ENCODE measurements at places on chromosomes 6 and 20.
A peak's percentile ranks its signal among the peaks of the same experiment; 100 is the strongest.

- DNase-seq = no peak
These were observed 122.3 kb downstream of the JARID2 start for GRCh38 chr6:15368186-15368585.

GRCh38 chr20:1803061-1803931 is 91.9 kb upstream of the SIRPA start:
- peak; percentile 12 for DNase-seq

DNA sequence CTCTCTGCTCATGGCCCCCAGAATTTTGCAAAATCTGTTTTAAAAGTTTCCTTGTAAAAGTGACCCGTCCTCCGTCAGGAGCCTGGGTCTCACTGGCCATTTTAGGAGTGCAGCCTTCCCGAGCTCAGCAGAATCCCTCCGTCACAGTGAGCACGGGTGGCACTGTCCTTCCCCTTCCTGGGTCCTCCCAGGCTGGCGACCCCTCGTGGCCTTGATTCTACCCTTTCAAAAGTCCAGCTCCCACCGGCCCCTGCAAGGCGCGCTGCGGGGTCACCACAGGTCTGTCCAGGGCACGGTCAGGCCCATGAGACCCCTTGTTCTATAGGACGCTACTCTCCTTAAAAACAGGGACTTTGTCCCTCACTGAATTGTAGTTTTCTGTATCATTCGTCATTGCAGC is 112.7 kb downstream of the PSMB1 start:
- no peak for DNase-seq

DNA sequence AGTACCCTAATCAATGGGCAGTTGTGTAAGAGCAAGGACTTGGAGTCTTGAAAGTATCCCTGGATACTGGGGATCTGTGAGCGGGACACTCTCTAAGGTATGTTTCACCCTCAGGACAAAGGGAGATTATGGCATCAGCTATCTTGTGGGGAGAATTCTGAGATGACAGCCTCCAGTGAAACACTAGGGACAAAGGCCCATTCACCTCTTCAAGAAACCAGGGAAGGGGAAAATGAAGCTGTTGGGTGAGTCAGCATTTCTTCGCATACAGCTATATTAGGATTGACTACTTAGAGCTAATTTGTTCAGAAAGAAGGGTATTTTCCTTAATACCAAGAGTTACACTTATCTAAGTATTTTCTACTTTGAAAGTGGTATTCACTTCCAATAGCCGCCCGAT is 35.9 kb downstream of the OPN5 start:
- no peak for DNase-seq

GRCh38 chr20:18857640-18858039 is 44.1 kb downstream of the SCP2D1 start:
- no peak for DNase-seq

- no peak for DNase-seq
These were observed 235.9 kb downstream of the BTBD3 start for GRCh38 chr20:12153628-12154027.

DNA sequence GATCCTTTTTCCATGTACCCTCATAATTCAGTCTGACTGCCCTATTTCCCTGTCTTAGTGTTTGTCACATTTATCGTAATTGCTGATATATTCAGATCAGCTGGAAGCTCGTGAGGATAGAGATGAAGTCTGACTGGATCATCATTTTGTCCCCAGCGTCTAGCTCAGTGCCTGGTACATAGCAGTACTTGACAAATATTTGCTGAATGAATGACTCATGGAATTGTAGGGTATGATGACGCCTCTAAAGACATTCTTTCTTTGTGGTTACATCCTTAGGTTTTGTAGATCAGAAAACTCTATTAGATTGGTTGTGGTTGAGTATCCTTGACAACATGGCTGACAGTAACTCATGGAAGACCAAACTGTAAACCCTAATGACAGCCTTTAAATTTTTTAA is 68.9 kb downstream of the MTHFD1L start:
- no peak for DNase-seq

GRCh38 chr6:141598487-141598886 is 534.2 kb upstream of the GJE1 start:
- DNase-seq = no peak

- DNase-seq = no peak
These were observed 193.8 kb upstream of the SIM1 start for GRCh38 chr6:100658486-100658885.

GRCh38 chr20:56845546-56846086 is 216.5 kb downstream of the TFAP2C start:
- no peak for DNase-seq

- DNase-seq = no peak
These were observed 978.5 kb downstream of the TBC1D32 start for GRCh38 chr6:120355822-120356221.

GRCh38 chr6:118667988-118668387 is 16.6 kb upstream of the CEP85L start:
- no peak for DNase-seq

DNA sequence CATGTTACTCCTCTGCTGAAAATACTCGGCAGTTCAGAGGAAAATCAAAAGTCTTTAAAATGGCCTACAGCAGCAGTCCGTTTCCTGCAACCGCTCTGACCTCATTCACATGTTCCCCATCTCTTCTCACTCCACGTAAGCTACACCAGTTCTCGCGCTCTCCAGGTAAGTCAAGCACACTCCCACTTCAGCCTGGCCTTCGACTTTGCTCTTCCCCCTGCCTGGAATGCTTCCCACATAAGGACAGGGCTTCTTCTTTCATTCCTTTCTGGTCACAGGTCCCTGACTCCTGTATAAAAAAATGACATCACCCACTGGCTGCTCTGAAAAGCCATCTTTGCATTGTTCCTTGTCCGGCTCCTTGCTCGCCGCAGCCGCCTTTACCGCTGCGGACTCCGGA is 42.7 kb downstream of the MGME1 start:
- no peak for DNase-seq

- peak; percentile 37 for DNase-seq
These were observed 5.2 kb downstream of the SYTL3 start for GRCh38 chr6:158654960-158655489.

DNA sequence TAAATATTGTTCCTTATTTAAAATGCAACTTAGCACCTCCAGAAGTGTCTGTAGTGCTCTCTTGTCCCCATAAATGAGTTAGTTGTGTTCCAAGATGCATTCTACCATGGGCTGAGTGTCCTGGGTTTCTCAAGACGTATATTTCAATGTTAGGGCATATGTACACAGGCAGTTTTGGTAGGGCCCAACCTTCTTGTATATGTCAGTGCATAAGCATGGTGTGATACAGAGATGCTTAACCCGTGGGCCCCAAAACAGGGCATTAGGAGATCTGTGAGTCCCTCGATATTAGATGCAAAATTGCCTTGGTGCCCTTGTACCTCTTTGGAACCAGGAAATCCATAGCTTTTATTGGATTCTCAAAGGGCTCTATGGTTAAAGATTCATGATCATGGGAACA is 91.5 kb upstream of the HIVEP1 start:
- DNase-seq = no peak

DNA sequence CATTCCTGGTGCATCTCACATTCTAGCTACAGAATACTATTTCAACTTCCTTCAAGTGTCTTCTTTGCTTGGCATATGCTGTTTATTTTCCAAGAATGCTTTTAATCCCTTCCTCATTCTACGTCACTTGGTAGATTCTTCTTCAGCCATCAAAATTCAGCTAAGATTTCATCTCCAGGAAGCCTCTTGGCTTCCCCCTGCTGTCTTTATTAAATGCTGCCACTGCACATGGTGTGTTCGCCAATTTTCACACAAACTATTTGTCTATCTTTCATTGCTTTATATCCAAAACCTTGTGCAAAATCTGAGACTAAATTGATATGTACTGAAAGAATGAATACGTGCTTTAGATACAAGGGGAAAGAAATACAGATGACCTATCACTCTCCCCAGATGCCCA is 253.0 kb downstream of the RFPL4B start:
- no peak for DNase-seq

- no peak for DNase-seq
These were observed 101.2 kb upstream of the ARMC2 start for GRCh38 chr6:108746836-108747575.

GRCh38 chr6:15870333-15871043 is 207.7 kb upstream of the DTNBP1 start:
- no peak for DNase-seq

DNA sequence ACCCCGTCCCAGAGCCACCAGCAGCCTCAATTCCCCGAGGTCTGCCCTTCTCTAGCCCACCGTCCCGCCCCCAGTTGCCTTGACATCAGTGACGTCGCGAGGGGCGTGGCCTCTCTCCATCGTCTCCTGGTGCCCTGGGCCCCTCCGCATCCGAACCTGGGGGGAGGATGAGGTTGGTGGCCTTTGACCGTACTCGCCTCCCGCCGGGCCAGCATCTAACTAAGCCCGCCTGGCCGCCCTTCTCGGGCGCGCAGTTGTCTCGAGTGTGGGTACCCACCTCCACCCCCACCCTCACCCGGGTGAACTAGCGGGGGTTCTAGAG is 5.5 kb upstream of the ARMC12 start:
- peak; percentile 97 for DNase-seq

- no peak for DNase-seq
These were observed 10.8 kb upstream of the UST start for GRCh38 chr6:148735989-148736388.

DNA sequence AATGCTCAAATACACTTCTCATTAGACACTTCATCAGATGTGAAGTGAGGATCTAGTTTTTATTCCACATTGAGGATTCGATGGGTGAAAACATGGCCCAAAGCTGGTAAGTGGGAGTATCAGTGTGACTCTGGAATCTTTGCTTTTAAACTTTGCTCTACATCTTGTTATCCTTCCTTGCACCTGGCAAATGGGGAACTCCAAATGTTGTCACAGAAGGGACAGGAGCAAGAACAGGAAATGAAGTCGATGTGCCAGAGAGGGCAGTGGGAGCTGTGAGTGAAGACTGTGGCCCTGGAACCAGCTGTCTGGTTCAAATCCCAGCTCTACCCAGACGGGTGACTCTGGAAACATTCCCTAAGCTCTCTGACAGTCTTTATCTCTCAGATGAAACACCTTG is 86.7 kb upstream of the AGPAT4 start:
- DNase-seq = no peak

- DNase-seq = no peak
These were observed 42.5 kb upstream of the PNISR start for GRCh38 chr6:99467509-99468106.

GRCh38 chr6:7438011-7438410 is 48.4 kb downstream of the RIOK1 start:
- no peak for DNase-seq

- DNase-seq = no peak
These were observed 353.3 kb downstream of the HACE1 start for GRCh38 chr6:104506429-104506828.

DNA sequence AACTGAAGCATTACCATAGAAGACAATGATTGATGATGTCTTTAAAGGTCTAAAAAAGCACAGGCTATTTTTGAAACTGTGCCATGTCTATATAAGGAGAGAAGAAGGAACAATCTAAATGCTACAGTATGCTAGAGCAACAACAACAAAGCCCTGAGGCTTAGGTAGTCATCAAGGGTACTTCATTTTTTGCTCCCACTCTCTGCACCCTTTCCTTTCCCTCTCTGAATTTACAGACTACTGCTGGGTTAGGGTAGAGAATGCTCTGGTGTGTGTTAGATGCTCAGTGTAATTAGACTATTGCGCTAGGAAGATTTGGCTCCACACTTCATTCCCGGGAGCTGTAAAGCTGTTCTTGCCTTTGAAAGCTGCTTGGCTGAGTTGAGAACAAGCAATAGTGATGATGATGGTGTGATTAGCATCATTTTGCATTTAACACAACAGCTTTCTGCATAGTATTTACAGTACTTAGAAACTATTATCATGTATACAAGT is 1262.5 kb upstream of the CITED2 start:
- DNase-seq = no peak

DNA sequence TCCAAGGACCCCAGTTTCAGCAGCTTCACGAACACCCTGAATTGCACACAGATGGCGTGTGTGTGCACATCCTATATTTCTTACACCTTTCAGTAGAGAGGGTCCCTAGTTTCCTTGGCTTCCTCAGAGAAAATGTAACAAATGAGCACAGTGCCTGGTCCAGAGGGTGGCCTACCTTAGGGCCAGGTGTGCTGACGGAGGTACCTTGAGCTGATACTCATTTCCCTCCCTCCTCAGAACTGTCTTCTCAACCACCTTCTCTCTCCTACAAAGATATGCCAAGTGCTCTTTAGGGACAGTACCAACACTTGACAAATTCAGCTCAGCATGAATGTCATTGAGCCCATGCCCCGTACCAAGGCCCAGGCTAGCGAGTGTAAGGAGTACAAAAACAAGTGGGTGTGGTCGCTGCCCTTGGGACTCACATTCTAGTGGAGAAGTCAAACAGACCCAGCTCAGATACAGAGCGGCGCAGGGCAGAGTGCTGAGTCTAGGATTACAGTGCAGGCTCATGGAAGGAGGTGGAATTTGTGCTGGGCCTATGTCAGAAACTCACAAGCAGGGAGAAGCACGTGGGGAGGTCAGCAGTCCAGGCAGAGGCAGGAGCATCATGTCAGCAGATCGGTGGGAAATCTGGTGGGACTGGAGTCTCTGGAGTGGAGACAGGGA is 9.6 kb upstream of the BPHL start:
- no peak for DNase-seq

DNA sequence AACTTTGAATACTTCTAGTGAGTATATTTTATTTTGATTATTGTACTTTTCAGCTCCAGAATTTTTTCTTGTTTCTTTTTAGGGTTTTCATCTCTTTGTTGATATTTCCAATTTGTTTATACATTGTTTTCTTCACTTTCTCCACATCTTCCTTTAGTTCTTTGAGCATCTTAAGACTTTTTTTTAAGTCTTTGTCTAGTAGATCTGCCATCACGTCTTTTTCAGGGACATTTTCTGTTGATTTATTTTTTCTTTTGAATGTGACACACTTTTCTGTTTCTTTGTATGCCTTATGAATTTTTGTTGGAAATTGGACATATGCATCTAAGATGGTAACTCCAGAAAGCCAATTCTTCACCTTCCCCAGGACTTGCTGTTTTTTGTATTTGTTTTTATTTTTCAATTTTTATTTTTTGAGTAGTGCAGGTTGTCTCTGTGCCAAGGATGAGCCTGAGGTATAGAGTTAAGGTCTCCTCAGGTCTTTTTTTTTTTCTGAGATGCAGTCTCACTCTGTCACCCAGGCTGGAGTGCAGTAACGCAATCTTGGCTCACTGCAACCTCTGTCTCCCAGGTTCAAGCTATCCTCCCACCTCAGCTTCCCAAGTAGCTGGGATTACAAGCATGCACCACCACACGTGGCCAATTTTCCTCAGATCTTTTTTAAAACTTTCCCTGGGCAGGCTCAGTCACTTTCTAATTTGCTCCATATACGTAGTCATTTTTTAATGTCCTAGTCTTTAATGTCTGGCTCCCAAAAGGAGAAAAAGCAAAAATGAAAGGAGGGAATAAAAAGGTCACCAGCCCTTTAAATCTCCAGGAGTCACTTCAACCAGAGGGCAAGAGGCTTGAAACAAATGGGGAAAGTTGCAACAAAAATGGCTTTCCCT is 6.7 kb upstream of the CMTR1 start:
- no peak for DNase-seq

- no peak for DNase-seq
These were observed 23.2 kb downstream of the PLCB1 start for GRCh38 chr20:8155229-8155628.

GRCh38 chr6:168542301-168542700 is 101.3 kb downstream of the SMOC2 start:
- no peak for DNase-seq
